Activated CD8-positive, alpha-beta memory T cell treated with anti-CD3 and anti-CD28 coated beads, Interleukin-2, amount 50 U/mL, for 48 hours (primary cell): ENCODE measurements at places on chromosomes 7 and 10.

- DNase-seq = no peak
These were observed 24.5 kb upstream of the GTF2IRD1 start for GRCh38 chr7:74429153-74429747.

GRCh38 chr10:54194806-54195205, 606.2 kb downstream of the PCDH15 start:
- DNase-seq = no peak

DNA sequence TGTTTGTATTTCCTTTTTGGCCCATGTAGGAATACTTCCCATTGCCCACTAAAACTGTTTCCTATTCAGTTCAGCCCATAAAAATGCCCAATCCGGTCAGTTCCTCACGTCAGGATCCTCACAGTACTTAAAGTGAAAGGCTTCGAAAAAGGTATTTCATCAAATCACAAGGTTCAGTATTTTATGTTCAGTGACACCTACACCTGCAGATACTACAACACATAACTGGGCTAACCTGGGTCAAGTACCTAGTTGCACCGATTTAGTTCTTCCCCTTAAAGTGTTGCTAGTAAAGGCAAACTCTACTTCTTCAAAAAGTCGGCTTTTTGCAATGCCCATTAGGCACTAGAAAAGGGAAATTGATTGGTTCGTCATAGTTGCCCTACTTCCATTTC, 1.1 kb downstream of the SNX13 start:
- DNase-seq = no peak

DNA sequence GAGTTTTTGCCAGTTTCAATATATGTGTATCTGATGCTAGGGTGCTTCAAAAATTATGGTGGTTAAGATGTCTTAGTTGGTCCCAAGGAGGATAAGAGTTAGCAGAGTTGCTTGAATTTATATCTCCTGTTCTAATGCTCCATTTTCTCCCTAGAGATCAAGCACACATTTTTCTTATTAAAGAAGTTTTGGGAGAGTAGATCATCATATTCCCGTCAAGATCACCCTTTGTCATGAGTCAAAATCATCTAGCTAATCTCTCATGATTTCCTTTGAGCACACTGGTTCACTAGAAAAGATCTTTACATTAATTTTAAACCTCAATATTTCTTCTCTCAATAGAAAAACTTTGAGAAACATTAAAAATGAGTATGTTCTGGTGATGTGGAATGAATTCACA, 429.9 kb upstream of the SEMA3A start:
- DNase-seq = no peak

DNA sequence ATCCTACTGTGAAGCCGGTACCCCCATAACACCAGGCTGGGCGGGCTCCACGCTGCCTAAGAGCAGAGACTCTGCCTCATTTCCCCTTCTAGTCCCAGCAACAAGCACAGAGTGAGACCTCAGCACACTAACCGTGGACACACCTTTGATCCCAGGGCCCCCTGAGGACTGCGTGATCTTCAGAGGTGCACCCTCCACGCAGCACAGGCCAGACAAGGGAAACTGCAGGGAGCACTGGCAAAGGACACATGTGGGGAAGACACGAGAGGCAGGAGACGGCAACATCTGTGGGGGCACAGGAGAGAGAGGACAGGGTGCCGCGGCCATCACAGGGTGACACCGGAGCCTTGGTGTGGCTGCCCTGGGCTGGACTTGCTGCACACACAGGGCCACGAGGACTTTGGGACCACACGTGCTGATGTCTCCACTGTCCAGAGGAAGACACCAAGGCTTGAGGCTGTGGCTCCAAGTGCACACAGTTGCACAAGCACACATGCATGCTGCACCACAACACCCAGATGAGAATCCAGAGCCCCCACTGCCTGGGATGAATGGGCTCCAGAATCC, 128.8 kb downstream of the PTPRN2 start:
- no peak for DNase-seq

DNA sequence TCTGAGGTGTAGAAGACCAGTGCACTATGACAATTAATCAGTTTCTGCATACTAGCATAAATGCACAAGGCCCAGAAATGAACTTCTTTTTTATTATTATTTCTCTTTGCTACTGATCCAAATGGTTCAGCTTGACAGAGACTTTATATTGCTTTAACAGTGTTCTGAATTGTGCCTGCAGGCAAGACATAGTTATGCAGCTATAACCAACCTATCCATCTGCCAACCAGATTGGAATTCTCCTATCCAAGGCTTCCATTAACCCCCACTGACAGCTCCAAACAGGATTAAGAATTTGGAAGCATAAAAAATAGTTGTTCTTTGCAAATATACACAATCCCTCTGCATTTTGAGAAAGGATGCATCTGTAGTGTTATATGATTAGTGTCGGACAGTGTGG, 98.2 kb downstream of the BTRC start:
- DNase-seq = no peak

DNA sequence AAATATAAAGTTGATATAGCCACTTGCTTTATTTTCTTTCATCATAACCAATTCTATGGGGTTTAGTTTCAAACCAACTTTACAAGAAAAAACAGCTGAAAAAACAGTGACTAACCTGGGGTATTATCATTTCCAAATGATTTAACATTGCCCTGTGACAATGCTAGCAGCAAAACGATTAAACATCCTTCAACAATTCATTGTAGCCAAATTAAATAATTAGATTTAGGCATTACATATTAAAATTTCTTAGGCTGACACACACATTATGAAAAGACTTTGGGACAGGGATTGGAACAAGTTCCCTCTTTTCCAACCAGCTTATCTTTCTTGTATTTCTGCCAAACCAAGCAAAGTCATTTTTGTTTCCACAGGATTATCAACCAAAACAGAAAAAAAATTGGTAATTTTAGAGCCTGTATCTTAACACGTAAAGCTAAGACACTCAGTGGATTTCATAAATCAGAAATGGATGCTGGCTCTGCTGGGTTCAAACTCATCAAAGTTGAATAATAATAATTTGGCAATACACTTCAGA, 84.0 kb downstream of the SEMA3D start:
- DNase-seq = no peak

GRCh38 chr10:480928-481552, 208.4 kb downstream of the DIP2C start:
- DNase-seq = peak; percentile 36

DNA sequence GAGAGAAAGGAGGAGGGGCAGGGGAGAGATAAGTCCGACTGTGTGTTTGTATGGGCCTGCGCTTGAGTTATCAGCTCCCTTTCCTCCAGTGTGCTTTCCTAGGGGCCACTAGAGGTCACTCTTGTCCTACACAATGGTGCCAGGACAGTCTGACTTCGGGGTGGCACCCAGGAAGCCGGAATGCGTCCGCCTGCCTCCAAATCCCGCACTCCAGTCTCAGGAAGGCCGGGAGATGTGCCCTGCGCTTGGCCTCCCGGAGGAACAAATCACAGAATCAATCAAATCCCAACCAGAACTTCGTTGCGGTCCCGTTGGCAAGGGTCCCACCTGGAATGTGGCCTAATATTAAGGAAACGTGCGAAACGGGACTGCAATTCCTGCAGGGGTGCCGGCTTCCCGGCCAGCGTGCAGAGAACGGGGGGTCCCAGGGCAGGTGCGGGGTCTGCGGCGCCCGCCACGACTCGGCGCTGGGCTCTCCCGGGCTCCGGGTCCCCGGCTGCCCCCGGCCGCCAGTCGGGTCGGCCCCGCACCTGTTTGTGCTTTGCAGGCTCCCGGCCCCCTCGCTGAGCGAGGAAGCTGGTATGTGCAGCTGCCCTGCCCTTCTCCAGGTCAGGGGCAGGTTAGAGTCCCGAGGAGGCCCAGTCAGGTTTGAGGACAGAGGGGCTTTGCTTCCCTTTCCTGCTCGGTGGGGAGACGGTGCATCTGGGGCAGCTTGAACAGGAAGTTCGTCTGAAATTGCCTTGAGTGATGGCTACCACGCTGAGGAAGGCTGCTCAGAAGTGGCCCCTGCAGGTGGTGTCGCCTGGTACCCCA, 21.0 kb upstream of the HPS1 start:
- DNase-seq = peak; percentile 76
